ENCODE measurements at places on chromosomes 16 and 17. TPM values are rescaled to one million over a fixed set of nuclear protein-coding genes. Genes with fewer than 3 reads are reported as not detected.

IRX5 gene
- 0.57 TPM for total RNA-seq

GRCh38 chr17:50768346-50768761, 1.0 kb upstream of the ANKRD40CL start:
- DNase-seq: peak; percentile 10

DNA sequence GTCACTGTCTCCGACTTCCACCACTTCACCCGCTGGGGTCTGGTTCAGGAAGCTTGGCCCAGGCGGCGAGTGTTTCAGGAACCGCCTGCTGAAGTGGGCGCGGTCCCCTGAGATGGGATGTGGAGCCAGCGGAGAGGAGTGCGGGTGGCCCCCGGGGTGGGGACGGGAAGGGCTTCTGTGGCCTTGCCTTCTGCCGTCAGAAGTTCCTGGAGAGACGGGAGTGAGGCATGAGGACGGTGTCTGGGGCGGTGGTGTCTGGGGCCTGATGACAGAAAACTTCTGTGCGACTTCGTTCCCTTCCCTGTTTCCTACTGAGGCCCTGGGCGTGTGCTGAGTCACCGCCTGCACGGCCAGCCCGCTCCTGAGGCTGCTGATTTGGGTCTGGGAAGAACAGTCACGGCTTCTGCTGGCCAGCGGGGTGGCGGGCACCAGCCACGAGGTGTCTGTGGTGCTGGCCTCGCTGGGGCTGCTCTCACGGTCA, 12.3 kb upstream of the NLRC3 start:
- DNase-seq: no peak

DNA sequence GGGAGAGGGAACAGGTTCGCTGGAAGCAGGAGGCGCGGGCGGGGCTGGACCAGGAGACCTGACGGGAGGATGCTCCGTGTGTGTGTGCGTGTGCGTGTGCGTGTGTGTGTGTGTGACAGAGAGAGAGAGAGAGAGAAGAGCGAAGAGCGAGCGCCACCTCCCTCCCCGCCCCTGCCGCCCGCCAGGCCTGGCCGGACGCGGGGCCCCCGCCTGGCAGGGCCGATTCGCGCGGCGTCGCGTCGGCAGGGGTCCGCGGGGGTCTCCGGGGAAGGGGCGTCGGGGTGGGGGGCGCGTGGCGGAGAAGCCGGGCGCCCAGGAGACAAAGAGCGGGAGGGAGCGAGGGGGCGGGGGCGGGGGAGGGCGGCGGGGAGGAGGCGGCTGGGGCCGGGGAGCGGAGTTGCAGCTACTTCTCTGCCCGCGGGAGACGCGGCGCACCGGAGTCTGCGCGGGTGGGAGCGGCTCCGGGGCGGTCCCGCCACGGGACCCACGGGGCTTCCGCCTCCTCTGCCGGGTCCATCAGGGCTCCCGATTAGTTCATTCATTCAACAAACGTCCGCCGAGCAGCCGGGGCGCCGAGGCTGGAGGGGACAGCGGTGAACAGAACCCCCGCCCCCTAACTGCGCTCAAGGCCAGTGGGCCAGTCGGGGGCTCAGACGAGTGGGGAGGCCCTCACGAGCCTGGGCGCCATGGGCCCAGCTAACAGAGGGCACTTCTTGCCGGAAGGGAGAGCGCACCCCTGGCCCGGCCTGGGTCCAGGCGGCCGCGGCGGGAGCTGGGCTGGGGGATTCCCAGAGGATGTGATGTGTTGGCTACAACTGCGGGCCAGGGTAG, at the start of gene SAMD14:
Gene SAMD14 (minus strand): TSS at position 433 of the 831 bp plus-strand sequence. CDS start 5,201 bp downstream, outside the sequence.
- no peak for DNase-seq

DNA sequence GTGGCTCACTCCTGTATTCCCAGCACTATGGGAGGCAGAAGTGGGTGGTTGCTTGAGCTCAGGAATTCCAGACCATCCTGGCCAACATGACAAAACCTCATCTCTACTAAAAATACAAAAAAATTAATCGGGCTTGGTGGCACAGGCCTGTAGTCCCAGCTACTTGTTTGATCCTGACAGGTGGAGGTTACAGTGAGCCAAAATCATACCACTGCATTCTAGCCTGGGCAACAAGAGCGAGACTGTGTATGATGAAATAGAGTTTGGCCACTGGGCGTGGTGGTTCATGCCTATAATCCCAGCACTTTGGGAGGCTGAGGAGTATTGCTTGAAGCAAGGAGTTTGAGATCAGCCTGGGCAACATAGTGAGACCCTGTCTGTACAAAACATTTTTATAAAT, 173.3 kb downstream of the TANC2 start:
- no peak for DNase-seq

All from ovary (tissue), 10 donors.